Stimulated activated CD8-positive, alpha-beta memory T cell treated with anti-CD3 and anti-CD28 coated beads, Interleukin-7, amount 100 ng/mL, for 24 hours (primary cell): ENCODE measurements at places on chromosomes 13 and 19.

DNA sequence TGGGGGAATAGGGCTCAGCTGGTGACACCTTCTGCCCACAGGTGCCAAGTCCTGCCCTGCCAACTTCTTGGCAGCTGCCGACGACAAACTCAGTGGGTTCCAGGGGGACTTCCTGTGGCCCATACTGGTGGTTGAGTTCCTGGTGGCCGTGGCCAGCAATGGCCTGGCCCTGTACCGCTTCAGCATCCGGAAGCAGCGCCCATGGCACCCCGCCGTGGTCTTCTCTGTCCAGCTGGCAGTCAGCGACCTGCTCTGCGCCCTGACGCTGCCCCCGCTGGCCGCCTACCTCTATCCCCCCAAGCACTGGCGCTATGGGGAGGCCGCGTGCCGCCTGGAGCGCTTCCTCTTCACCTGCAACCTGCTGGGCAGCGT is 2.1 kb downstream of the P2RY11 start:
- DNase-seq, result no peak

DNA sequence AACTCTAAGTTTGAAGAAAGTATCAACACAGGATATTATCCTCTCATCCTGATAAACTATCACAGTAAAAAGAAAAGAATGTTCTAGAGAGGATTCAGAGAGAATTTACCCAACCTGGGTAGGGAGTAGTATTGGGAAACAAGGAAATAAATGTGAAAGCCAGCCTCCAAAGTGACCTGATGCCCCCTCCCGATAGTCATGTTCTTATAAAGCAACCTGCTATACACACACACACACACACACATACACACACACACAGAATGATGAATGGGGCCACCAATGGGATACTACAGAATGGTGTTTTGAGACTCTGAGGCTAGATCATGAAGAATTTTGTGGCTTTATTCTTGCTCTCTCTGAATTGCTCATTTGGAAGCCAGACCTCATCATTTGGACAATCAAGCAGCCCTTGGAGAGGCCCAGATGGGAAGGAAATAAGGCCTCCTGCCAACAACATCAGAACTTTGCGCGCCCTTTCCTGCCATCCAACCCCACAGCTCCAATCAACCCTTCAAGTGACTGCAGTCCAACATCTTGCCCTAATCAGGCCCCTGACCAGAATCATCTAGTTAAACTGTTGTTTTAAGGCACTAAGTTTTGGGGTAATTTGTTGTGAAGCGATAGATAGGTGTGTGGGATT is 807.9 kb upstream of the ARGLU1 start:
- no peak for DNase-seq

DNA sequence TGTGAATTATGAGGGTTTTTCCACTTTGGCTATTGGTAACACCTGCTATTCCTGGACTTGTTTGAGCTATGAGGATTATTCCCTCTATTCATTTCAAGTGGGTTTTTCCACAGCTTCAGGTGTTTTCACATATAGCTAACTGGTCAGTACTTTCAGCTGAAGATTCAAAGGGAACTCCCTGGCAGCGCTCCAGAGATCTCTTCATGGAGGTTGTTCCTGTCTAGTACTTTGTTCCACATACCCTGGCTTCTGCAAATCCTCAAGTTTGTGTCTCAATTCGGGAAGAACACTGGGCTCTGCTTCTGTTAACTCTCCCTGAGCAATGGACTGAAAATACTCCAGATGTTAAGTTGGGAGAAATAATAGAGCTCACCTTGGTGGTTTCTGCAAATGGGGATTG is 5.6 kb upstream of the ZNF607 start:
- no peak for DNase-seq

GRCh38 chr13:105058517-105058916 is 1476.9 kb downstream of the EFNB2 start:
- no peak for DNase-seq

GRCh38 chr19:5141850-5142724 is 173.2 kb downstream of the KDM4B start:
- DNase-seq, result no peak
